ENCODE measurements at places on chromosomes 3 and 15.

DNA sequence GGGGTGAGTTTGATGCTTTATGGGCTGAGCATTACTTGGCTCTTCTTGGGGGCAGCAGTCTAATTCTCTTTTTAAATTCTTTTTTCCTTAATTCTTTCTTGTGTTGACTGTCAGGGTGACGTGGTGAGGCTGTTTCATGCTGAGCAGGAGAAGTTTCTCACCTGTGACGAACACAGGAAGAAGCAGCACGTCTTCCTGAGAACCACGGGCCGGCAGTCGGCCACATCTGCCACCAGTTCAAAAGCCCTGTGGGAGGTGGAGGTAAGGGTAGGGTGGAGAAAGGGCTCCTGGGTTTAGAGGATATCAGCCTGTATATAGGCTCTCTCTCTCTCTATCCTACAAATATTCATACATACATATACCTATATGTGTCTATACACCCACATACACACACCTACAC, 152.3 kb downstream of the ITPR1 start:
- DNase-seq: no peak

DNA sequence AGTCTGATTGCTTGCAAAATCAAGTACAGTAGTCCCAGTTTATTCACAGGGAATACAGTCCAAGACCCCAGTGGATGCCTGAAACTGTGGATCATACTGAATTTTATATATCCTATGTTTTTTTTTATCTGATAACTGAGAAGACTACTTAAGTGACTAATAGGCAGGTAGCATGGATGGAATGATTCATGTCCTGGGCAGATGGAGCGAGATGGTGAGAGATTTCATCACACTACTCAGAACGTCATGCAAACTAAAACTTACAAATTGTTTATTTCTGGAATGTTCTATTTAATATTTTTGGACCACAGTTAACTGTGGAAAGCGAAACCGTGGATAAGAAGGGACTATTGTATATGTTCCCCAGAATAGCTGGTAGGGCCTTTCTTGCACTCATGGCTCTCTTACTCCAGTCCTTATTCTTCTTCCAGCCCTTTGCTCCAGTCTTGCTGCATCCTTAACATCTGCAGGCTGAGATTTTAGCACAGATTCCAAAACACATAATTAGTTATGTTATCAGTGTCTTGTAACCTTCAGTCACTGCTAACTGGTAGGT, 290.0 kb downstream of the ADAMTSL3 start:
- DNase-seq: no peak

GRCh38 chr15:55357774-55358173, 38.8 kb downstream of the PIGB start:
- no peak for DNase-seq

GRCh38 chr3:46824211-46824970, 38.9 kb downstream of the MYL3 start:
- no peak for DNase-seq

DNA sequence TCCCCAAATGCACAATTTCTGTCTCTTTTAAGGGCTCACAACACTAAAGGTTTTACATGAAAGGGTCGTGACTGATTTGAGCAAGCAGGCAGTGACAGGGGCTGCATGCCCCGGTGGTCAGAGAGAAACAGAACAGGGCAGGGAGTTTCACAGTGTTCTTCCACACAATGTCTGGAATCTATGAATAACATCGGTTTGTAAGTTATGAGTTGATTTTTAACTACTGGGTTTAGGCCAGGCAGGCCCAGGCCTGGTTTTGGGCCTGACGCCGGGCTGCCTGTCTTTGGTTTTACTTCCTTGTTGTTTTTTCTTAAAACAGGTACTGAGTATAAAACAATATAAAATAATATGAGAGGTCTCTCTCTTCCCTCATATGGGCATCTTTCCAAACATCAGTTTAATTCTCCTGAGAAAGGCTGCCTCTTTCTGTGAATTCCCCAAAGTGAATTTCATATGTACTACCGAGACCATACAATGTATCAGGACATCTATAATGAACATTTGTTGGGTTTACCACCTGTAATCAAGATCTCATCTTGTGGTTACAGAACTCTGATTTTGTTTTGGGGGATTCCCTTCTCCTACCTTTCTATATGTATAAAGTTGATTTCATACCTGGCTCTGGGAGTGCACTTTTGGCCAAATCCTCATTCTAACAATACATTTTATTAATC, 74.4 kb downstream of the CD200 start:
- no peak for DNase-seq

GRCh38 chr3:23863060-23863459, 53.7 kb downstream of the NKIRAS1 start:
- DNase-seq: no peak

- DNase-seq: no peak
Observed at GRCh38 chr3:197460639-197461038, 95.1 kb downstream of the BDH1 start.

DNA sequence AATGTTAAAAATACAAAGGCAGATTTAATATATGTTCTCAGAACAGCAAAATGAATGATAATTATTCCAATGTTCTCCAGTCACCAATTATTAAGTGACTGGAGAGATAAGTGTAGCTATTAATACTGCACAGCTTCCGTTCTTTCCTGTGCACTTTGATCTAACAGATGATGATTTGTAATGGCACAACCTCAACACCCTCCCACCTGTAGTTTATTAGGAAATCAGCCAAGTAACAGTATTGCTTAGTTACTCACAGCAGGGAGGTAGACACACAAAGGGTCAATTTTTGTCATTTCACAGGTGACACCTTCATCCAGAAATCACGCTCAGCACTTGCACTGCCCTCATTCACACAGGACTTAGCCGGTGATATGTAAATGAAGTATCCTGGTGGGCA, 688.1 kb downstream of the EPHA3 start:
- no peak for DNase-seq

DNA sequence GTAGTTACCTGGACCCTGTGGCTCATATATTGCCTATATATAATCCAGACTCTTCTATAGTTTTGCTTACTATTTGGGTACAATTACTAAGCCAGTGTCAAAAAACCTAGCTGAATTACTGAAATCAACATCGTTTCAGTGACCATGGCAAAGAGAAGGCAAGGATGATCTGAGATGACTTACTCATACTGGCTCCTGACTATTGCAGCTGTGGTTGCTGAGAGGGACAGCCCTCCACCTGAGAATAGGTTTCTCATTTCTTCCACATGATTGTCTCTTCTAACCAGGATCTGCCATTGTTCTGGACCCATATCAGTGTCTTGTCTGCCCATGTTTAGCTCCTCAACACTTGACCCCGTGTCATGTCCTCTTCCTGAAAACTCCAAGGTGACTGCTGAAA, 30.2 kb downstream of the CASR start:
- DNase-seq: no peak

DNA sequence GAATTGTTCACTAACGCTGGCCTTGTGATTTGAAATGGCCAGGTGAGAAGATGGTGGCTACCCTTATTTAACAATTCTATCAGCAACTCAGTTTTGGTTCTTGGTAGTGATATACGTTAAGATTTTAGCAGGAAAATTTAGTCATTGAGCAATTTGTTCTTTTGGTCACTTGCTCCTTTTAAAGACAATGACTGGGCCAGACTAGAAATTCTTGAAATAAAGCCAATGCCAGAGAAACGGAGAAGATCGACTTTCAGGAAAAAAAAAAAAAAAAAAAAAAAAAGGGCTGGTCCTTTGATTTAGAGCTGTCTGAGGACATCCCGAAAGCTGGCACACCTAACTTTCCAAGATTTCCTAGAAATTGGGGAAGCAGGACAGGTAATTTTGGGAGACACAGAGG, 178.5 kb downstream of the FNDC3B start:
- DNase-seq: no peak

Data from activated naive CD4-positive, alpha-beta T cell (primary cell).